ENCODE measurements at places on chromosomes 6 and 20.

GRCh38 chr20:11260611-11261010 is 586.8 kb upstream of the JAG1 start:
- no peak for DNase-seq

- DNase-seq = no peak
Measured at GRCh38 chr6:43493833-43494232, 16.3 kb downstream of the LRRC73 start.

GRCh38 chr20:39082622-39083398 is 120.7 kb downstream of the DHX35 start:
- DNase-seq = no peak

DNA sequence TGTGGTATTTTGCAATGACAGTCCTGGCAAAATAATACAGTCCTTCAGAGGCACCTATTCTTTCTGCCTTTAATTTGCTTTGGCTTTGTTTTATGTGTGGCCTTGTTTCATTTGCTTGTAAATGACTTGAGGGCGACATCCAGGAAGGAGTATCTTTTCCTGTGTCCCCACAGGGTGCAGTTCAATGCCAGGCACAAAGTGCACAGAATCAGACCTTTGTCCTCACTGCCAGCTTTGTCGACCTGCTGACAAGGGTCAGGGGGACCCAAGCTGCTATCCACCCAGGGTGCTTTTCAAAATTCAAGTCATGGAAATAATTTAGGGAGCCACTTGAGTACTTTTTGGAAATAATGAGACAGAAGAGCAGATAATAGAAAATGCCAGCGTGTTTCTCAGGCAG is 37.0 kb upstream of the CDKN1A start:
- no peak for DNase-seq

DNA sequence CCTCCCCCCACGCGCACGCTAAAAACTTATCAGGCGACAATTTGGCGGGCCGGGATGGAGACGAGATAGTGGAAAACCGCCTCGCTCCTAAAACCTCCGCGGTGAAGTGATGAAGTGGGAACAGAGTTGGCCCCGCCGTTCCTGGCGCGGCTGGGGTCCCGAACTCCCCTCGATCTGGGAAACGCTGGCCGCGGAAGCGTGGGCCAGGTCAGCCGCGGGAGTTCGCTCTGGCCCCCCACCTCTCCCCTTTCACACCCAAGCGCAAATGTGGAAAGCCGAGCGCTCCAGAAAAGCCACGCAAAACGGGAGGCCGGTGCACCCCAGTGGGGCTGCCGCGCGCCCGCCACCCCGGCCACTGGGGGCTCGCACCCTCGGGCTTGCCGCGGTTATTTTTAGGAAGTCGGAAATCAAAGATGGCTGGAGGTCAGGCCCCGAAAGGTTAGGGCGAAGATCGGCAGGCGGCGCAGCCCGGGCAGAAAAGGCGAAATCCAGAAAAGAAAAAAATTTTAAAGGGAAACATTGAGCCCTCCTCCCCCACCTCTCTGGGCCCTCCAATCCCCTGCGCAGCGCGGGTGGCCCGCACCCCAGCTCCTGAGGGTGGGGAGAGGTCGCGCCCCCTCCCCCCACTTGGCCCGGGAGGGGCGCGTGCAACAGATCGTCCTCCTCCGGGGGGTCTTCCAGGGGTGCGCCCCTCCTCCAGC is 1.0 kb downstream of the SALL4 start:
- DNase-seq = peak; percentile 49

- DNase-seq = no peak
Measured at GRCh38 chr20:22949331-22950109, 85.6 kb upstream of the SSTR4 start.

- peak; percentile 48 for DNase-seq
Measured at GRCh38 chr20:5001174-5002076, at the start of gene SLC23A2. Gene SLC23A2, minus strand, starts transcription at chr20:5001510. Its CDS starts 68,948 bp downstream, at chr20:4932562.

- DNase-seq = no peak
Measured at GRCh38 chr20:43721429-43722152, 5.2 kb downstream of the GTSF1L start.

DNA sequence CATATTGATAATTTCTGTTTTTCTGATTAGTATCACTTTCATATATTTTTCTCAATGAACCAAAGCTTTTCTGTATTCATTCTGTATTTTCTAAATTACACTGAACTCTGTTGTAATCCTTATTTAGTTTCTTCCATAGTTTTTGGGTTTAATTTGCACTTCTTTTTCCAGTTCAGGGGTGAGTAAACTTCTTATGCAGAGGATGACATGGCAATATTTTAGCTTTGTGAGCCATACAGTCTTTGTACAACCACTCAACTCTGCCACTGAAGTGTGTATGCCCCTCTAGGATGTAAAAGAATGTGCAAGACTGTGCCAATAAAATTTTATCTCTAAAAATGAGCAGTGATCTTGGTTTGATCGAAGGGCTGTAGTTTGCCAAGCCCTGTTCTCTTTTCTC is 239.0 kb upstream of the CITED2 start:
- DNase-seq = no peak

DNA sequence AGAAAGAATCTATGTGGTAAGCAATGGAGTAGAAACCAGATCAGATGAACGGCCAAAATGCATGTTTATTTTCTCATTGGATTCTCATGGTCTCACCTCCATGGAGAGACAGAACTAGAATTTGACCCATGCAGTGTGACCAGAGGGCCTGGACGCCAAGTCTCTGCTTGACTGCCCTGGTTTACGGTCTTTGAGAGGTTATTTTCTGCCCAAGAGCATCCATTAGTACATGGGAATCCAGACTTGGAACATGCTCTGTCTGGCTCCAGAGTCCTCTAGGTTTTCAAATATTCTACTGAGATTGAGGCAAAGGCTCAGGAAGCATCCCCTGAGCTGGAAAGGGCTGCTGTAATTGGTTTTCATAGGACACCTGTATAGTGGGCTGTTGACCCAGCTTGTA is 45.5 kb upstream of the UST start:
- no peak for DNase-seq

DNA sequence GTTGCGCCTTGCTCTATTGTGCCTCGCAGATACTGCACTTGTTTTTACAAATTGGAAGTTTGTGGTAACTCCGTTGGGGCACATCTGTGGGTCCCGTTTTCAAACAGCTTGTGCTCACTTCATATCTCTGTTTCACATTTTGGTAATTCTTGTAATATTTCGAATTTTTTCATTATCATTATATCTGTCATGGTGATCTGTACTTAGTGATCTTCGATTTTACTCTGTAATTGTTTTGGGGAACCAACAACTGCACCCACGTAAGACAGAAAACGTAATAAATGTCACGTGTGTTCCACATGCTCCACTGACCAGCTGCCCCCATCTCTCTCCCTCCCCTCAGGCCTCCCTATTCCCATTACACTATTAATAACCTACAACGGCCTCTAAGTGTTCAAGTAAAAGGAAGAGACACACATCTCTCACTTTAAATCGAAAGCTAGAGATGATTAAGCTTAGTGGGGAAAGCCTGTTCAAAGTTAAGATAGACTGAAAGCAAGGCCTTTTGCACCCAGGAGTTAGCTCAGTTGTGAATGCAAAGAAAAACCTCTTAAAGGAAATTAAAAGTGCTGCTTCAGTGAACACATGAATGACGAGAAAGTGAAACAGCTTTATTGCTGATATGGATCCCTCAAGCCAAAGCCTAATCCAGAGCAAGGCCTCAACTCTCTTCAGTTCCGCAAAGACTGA is 26.9 kb downstream of the TTLL2 start:
- no peak for DNase-seq

GRCh38 chr6:139017227-139017626 is 11.3 kb upstream of the ABRACL start:
- DNase-seq = no peak

DNA sequence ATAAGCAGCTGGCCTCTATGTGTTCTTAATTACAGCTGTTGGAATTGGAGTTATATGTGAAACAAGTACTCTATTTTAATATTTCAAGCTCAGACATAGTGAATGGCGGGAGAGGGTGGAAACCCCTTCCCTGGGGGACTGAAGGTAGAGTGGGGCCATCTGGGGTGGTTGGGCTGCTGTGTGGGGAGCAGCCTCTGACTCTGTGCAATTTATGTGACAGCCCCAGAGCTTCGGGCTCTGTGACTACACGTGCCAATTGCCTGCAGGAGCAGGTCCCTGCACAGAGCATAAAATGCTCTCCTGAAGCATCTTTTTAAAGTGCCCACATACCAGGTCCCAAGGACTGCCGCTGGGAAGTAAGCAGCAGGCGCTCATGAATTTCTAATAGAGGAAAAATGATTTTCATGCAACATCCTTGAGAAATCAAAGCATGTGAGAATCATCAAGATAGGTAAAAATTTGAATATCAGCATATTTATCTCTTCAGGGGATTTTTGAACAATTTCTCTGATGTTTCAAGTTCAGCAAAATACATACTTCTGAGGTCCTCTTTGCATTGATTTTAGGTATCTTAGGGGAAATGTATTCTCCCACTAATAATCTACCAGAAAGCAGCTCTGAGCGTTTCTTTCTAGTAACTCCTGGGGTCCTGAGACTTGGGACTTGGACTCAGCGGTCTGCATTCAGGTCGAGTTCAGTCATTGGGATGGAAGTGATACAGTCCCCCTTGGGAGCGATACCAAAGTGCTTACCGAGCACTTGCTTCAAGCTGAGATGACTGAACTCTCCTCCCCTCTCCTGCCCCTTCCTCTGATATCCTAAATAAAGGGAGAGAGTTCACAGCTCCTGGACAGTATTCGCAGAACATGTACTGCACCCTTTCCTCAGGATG is 40.0 kb downstream of the ALDH8A1 start:
- no peak for DNase-seq

- peak; percentile 69 for DNase-seq
Measured at GRCh38 chr6:119310486-119311036, 39.0 kb downstream of the MAN1A1 start.

- no peak for DNase-seq
Measured at GRCh38 chr6:63883597-63883996, 248.0 kb downstream of the PHF3 start.

DNA sequence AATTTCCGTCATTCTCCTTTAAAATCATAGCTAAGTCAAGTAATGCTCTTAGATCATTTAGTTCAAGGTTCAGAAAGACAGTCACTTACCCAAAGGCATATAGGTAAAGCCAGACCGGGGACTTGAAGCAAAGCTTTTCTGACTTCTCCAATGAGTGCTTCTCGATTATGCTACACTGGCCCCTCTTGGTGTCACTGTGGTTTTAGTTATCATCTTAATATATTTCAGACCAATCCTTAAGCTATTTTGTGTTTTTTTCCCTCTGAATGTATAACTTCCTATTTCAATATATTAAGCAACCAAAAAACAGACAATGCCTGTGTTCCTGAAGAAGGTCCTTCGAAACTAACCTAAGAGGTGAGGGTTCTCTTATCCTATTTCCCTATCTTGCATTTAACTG is 3.9 kb downstream of the PRDM1 start:
- DNase-seq = peak; percentile 74

DNA sequence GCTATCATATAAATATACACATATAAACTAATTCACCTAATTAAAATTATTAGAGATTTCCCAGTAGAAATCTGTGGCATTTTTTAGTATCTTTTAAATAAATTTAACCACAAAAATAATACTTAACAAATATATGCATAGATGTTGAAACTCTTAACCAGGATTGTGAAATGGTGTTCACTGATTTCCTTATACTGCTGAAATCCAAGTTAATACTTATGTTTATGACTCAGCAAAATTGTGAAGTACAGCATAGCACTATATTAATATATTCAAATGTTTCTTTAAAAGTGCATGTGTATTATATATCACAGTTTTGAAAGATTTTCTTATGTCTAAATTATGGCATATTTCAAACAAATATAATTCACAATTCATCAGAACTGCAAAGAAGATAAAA is 328.2 kb upstream of the MANEA start:
- no peak for DNase-seq

- DNase-seq = no peak
Measured at GRCh38 chr6:5257400-5257799, 3.4 kb downstream of the LYRM4 start.

- DNase-seq = no peak
Measured at GRCh38 chr20:5844063-5844681, 94.0 kb downstream of the SHLD1 start.

Measured in suppressor macrophage (primary cell).